ENCODE measurements at places on chromosomes 7 and 10.

GRCh38 chr7:2198206-2198605 is 34.5 kb downstream of the MAD1L1 start:
- DNase-seq, result no peak

DNA sequence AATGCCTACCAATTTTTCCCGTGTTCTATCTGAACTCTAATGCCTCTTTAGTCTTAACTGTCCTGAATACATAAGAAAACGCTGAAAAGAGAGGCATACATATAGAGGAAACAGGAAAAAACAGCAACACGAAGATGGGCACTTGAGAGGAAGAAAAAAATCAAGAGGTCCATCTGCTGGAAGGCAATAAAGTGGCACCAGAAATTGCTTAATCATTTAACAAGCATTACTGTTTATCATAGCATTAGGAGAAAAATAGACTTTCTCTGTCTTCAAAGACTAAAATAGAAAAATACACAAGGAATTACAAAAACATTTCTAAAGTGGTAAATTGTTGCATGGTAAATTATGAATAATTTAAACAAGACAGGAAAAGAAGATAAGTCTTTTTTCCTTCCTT is 35.0 kb downstream of the NSUN6 start:
- no peak for DNase-seq

GRCh38 chr10:15241306-15241705 is 72.8 kb upstream of the NMT2 start:
- no peak for DNase-seq

DNA sequence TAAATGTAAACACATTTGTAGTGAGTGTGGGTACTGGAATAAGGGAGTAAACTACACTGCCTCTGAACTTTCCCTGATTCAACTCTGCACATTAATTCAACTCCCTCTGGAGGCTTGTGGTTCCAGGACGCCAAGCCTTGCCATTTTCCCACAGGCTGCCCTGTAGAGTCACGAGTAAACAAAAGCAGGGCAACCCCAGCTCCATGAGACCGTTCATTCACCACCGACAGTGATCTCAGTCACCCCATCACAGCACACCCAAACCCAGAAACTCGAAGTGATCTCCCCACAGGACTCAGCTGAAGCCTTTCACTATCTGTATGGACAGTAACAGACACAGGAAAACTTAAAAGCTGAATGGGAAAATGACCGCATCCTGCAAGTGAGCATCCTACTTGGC is 218.8 kb upstream of the FRMD4A start:
- DNase-seq, result no peak

DNA sequence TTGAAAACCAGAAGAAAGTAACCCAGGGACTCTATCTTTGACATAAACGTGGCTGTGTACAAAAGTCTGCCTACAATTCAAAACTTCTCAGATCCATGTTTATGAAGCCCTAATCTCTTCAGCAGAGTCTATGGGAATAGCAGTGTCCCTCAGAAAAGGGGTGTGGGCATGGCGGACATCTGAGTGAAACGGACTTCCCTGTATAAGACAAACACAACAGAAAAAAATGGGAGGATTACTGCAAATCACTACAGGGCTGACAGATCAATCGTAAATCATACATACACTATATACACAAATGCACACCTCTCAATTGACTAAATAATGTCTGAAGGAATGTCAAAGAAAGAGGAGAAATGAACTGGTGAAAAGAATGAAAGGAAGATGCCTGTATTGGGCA is 114.0 kb downstream of the ATE1 start:
- no peak for DNase-seq

DNA sequence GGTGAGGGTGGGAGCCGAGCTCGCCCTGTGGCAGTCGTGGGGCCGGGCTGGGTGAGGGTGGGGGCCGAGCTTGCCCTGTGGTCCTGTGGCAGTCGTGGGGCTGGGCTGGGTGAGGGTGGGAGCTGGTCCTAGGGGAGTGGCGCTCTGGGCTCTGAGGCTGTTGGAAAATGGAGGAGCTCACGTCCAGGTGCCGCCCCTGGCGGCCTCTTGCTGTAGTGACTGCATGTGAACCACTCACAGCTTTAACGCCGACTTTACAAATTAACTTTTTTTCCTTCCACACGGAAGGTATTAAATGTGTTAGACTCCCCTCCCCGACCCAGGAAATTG is 312.6 kb downstream of the WDR37 start:
- DNase-seq, result no peak

DNA sequence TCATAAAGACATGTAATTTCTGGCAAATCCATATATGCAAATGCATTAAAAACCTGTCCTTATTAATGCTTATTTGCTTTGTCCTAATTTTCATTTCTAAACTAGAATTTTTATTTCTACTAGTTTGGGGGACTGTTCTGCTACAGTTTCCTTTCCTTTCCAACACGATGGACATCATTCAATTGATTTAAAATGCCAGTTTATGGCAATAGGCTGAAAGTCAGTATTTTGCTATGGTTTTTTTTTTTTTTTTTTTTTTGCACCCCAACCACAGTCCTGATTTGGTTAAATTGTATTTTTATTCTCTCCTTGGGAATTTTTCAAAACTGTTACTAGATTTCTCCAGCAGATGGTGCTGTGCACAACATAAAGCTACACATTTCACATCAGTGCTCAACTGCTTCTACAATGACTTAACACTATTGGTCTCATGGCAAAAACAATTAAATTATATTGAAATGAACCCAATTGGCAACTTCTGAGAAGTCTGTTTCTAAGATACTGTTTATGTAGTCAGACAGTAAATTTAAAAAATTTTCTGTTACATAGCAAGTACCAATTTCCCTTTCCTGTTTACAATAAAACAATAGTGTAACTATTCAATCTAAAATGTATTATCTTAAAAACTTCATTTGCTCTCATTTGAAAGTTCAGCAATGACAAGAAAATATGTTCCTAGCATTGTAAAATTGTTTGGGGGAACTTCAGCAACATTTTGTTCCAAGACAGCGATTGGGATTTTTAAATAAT is 193.8 kb upstream of the CCDC6 start:
- no peak for DNase-seq

DNA sequence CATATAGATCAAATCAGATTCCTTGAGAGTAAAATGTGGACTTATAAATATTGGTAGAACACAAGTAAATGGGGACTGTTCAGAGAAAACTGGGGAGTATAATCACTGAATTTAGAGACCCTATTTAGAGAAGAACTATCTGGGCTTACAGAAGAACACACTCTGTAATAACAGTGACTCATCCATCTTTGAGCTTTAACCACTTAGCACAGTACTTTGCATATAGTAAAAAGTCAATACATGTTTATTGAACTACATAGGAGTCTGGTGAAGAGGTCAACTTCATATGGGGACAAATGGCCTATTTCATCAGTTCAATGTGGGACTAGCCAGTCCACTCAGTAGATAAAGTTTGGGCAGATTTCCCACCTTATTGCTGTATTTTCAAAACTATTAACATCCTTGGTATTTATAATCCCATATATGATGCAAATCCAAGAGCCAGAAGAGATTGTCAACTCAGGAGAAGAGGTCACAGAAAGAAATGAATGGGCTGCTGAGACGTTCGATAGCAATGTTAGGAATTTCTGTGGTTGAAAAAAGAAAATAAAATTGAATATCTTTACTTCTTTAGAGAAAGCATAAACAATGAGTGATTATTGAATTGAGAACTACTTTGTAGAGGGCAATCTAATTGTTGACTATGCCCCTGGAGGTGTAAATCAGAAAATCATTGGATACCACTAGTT is 119.3 kb upstream of the CACNA2D1 start:
- DNase-seq, result no peak

DNA sequence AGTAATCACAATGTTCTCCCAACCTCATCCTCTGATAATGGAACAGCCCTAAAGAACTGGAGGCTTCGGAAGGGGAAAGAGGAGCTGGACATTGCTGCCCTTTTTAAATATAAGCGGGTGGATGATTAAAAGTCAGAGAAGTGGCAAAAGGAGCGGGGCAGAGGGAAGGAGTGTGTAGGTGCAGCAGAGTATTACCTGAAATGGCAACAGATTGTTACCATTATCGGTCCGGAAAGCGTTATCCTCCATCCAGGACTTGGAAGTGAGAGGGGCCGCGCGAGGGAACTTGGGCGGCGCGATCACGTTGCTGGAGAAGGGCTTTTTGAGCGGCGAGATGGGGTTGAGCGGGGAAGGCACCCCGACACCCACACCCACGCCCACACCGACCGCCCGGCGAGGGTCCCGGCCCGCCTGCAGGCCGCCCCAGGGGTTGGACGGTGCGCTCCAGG is 51.7 kb downstream of the CPEB3 start:
- no peak for DNase-seq

DNA sequence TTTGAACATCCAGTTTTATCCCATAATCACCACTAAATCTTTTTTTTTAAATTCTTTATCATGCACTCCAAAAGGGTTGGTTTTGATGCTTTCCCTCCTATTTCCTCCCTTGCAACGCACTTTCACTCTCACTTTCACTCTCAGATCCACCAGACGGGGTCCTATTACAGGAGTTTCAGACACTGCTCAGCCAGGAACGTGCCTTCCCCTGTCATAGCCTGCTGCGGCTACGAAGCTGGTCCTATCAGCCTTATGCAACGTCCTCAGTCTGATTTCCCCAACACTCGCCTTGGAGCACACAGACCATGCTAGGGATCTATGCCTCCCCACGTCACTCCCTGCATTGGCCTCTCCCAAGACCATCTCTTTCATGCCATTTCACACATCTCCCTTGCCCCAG is 23.4 kb downstream of the ZPBP start:
- no peak for DNase-seq

- no peak for DNase-seq
Measured at GRCh38 chr7:1761097-1761496, 91.0 kb downstream of the ELFN1 start.

GRCh38 chr10:60086862-60087261 is 180.5 kb upstream of the CCDC6 start:
- DNase-seq, result no peak

DNA sequence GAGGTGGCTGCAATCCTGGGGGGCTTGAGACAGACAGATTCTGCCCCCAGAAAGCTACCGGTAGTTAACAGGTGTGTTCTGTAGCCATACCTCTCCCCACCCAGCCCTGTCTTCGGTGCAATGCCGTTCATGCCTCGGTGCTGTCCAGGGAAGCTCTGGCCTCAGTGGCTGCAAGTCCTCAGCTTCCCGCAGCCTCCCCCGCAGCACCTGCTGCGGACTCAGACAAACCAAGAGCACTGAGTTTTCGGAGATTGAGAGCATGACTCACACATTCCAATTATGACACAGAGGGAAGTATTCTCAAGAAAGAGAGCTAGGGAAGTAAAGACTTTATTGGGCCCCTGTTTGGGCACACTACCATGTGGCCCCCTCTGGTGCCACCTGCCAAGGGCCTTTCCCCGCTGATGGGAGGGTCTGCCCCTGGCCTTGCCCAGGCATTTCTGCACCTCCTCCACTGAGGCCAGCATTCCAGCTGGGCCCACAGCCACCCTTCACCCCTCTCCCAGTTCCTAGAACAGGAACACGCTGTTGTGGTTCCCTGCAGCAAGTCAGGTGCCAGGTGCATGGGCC is 30.2 kb upstream of the EZH2 start:
- no peak for DNase-seq

GRCh38 chr7:85392326-85392725 is 205.5 kb upstream of the SEMA3D start:
- no peak for DNase-seq

DNA sequence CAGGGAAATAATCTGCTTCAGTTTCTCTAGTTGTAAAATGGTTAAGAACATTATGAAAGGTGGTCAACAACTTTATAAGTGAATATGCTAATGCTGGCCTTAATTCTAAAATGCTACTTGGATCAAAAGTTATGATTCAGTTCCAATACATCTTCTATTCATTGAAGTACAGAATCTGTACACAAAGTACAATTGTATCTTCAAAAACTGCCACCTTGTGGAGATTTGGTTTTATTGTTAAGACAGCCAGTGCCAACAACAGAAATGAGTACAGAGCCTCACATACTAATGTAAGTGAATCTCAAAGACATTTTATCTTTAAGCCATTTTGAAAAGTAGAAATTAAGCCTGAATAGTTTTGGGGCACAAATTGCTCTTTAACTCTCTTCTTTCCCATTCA is 194.0 kb downstream of the CFTR start:
- DNase-seq, result no peak

DNA sequence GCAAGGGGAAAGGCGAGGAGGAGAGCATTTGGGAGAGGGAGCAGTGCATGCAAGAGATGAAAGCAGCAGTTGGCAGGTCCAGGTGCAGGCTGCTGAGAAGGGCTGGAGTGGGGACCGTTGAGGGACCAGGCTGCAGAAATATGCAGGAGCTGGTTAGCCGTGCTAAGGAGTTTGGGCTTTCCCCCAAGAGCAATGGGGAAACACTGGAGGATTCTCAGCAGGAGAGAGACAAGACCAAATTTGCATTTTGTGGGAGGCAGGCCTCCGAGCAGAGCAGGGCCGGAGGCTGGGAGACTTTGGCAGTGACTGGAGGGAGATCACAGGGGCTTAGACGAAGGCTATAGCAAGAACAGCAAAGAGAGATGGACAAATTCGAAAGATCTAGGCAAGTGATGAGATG is 11.8 kb downstream of the BTBD16 start:
- no peak for DNase-seq

DNA sequence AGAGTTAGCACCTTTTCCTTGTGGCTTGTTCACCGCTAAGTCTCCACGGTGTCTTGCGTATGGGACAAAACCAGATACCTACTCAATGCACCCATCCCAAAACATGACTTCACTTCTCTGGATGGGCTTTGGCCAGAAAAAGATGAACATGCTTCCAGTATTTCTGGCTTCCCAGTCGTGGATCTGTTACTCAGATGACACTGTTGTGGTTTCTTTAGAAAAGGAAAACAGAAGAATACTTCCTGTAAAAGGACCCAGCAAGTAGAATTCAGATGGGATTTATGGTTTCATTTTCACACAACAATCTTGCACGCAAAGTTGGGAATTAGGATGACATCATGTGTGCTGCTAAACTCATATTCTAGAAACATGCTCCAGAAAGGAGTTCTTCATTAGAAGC is 216.7 kb downstream of the ADAM12 start:
- DNase-seq, result no peak

DNA sequence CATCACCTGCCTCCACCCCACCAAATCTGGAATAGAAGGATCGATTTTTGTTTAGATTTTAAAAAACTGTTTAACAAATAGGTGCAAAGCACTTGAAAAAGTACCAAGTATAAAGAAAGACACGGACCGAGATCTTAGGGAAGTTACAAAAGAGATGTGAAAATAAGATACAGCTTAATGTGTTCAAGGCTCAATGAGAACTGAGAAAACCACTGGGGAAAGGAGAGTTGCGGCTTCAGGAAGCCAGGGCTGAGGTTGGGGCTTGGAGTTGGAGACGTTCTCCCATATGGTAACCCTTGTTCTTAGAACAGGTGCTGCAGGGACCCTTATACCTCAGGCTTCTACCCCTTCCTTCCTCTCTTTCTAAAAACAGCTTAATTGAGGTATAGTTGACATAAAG is 140.2 kb downstream of the FANK1 start:
- no peak for DNase-seq

- no peak for DNase-seq
Measured at GRCh38 chr10:81603106-81603620, 271.8 kb upstream of the NRG3 start.
